Neural cell (in vitro differentiated cells): ENCODE measurements at places on chromosomes 6 and 20. TPM values are rescaled to one million over a fixed set of nuclear protein-coding genes. Genes with fewer than 3 reads are reported as not detected.

The C20orf202 gene
- polyA plus RNA-seq: 0.62 and 0.84 TPM in 2 replicates

The RIN2 gene
- polyA plus RNA-seq: 4.7 and 24.4 TPM in 2 replicates

The PRPH2 gene
- polyA plus RNA-seq: not detected in 2 replicates

The TBX18 gene
- not detected in 2 replicates for polyA plus RNA-seq

The CCN5 gene
- polyA plus RNA-seq: not detected in 2 replicates

The ALDH8A1 gene
- polyA plus RNA-seq: 6.9 and 8.2 TPM in 2 replicates

The TREML1 gene
- polyA plus RNA-seq: not detected in 2 replicates

The SAMD3 gene
- polyA plus RNA-seq: 17.1 and 25.9 TPM in 2 replicates

The CALHM4 gene
- 0.66 TPM in 1 of 2 replicates, not detected in the other for polyA plus RNA-seq
